ENCODE measurements at places on chromosomes 2 and 18.

- DNase-seq: no peak
Measured at GRCh38 chr2:231523451-231524285, 6.6 kb downstream of the NMUR1 start.

- no peak for DNase-seq
Measured at GRCh38 chr2:25582077-25582830, 91.1 kb downstream of the DTNB start.

- DNase-seq: no peak
Measured at GRCh38 chr2:148814860-148815419, 60.1 kb upstream of the KIF5C start.

- DNase-seq: no peak
Measured at GRCh38 chr2:26805241-26805676, 19.4 kb downstream of the CENPA start.

DNA sequence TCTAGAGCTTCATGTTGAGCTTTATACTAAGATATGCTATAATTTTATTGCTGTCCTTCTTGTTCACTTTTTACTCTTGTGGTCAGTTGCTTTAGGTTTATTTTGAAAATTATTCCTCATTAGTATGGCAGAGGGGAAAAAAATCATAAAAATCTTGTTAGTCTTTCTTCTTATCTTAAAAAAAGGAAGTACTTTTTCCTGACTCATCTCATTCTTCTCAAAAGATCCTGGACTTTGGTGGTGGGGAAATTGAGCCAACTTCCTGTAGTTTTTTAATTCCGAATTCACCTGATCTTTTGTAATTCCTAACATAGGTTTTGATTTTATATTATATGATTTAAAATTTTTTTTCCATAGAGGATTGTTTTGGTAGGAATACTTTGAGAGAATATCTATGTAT is 3.8 kb downstream of the SLC4A1AP start:
- no peak for DNase-seq

DNA sequence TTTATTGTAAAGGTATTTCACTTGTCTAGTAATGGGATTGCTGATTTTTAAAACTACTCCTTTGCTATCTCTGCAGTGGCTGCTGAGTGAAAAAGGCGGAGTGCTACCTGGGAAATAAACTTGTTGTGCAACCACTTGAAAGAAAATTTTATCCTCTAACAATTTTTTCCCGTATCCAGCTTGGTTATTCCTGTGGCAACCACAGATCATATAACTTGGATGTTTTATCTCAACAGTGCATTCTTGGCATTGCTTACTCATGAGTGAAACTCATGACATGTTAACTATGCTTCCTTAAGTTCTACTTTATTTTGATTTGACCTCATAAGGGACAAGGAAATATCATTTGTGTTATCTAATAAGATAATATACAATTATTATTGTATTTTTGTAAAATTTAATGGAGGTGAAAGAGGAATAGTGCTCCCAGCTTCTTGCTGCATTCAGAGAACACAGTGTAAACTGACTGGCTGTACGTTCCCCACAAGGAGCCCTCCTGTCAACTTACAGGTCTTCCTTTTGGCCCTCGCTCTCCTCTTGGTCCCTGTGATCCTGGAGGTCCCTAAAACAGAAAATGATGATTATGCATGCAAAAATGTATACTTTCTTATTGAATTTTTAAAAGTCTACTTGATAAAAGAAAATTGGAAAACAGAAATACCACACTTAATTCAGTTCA is 82.7 kb downstream of the COL5A2 start:
- no peak for DNase-seq

DNA sequence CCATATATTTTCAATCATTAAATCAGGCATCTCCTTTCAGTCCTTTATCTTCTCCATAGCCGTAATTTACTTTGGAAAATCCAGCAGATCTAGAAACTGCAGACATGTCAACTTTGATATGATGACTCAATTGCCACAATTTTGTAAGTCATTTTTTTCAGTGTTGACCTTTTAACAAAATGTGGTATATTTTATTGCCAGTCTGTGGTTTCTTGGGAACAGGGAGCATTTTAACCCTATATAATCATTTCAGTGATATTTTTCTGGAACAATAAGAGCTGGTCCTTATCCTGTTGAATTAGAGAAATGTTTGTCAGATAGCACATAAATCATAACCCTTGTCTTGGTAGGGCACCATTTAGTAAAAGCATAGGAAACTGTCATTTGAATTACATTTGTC is 90.9 kb upstream of the UBXN4 start:
- no peak for DNase-seq

DNA sequence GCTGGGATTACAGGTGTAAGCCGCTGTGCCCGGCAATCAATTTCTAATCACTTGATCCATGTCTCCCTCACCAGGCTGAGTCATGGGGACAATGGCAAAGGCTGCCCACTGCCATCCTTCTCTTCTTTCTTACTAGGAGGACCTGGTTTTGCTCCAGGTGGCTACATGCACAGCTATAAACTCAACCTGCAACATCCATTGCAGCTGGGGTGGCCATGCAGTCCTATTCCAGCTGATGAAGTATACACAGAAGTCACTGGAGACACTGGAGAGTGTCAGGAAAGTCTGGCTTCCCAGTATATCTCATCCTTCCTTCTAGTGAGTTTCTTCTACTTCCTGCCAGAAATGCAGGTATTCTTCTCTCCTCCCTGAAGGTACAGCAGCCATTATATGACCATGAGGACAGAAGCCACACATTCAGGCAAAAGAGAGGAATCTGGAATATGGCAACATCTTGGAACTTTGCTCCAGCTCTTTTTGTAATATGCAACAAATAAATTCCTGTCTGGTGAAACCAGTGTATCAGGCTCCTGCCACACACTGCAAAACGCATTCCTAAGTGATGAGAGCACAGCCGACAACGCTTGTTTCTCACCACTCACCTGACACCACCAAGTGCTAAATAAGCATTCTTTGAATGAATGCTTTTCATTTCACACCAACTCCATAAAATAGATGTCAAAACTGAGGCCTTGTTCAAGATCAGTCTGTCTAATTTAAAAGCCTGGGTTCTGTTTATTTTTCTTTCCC is 32.3 kb downstream of the SCTR start:
- DNase-seq: no peak

Data from right lobe of liver (tissue), 6 donors.